Right ventricle myocardium superior (tissue), 1 donor: ENCODE measurements at places on chromosomes 6 and 20.

DNA sequence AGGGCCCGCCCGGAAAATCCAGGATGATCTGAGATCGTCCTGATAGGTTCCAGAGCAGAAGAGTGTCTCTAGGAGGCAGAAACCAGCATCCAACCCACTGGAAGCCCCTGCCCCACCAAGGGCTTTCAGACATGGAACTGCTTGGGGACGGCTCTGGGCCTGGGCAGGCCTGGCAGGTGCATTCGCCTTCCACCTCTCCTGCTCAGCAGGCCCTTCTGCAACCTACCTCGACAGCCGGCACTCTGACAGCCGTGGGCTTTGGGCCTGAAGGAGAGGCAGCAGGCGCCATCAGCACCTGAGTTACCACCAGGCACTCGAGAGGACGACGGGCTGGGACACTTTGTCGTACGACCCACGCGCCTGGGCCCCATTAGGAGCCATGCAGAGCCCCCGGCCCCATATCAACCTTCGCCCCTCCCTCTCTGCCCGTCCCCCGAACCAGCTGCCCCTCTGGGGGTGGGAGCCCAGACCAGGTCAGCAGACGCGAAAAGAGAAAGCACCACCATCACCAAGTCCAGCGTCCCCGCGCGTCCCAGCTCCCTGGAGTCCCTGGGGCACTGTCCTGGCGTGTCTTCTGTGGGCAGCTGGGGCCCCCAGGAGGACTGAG, 44.6 kb downstream of the KCNQ2 start:
- no peak for DNase-seq

GRCh38 chr6:54204921-54205591, 93.8 kb downstream of the MLIP start:
- DNase-seq, result no peak

GRCh38 chr6:95866732-95867131, 149.0 kb upstream of the FUT9 start:
- DNase-seq, result no peak

- DNase-seq, result peak; percentile 48
These were observed 235.9 kb upstream of the SUPT3H start for GRCh38 chr6:45613656-45614055.

- DNase-seq, result no peak
These were observed 537.5 kb downstream of the QKI start for GRCh38 chr6:163952005-163952404.

DNA sequence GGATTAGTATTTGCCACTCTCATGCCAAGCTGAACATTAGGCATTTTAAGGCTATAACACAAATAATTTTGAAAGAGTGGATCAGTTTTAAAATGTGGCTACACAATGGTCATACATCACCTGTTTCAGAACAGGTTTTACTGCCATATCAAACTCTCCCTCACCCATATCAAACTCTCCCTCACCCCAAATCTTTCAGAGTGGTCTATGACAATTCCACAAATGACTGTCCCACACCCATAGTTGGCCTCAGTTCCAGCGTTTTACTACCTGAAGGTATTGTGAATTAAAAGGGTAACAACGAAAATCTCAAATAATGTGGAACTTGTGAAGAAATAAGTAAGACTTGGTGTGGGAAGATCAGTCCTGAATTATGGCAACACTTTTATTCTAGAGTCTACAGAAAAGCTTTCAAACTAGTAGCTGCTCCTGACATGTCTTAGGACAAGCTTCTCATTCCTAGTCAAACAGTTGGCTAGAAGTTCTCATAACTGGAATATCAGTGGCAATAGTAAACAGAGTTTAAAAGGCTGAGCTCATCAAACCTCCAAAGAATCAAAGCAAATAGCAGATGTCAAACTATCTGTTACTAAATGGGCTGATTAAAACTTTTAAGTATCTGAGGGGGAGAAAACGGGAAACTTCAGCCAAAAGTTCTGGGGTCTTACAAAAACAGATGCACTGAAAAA, 52.4 kb downstream of the MAP3K7 start:
- DNase-seq, result no peak

- DNase-seq, result peak; percentile 40
These were observed 9.4 kb downstream of the LAMA5 start for GRCh38 chr20:62357681-62358080.
